KG1 (cell line): ENCODE measurements at places on chromosomes 2 and 18.

DNA sequence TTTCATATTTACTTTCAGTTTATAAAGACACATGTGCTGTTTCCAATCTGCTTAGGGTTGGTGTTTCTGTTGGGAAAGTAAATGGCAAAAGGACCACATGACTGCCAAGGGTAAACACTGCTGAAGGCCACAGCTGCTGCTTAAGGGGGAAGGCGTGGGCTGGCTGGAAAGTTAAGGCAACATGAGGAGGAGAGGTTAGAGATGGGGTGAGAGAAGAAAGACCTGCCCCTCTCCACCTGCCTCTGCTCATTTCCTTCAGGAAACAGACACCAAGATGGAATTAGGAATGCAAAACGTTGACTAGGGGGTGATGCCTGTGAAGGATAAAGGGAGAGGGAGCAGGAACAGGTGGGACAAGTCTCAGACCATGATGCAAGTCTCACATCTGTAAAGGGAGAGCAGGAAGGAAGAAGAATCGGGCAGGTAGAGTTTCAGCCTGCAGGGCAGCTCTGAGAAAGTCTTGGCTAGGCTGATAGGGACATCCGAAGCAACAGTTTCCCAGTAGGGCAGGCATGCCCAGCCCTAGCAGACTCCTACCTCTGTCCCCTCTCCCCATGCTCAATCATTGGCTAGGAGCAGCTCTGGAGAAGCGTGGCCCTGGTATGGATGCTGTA lies 86.0 kb downstream of the CDC42EP3 start:
- no peak for DNase-seq

DNA sequence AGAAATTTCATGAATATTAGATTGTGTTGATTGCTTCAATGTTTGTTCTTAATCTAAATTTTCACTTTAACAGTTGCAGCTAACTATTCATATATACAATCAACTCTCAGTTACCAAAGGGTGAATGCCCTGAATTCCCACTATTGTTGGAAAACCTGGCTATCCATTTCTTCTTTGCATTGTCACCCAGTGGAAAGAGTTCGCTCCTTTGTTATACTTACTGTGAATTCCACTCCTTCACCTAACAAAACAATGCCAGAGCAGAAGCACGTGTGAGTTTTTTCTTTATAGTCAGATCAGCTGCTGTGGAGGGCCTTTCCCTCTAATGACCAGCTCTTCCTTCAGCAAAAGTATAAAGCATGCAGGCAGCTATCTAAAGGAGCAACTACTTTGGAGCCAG lies 409.2 kb upstream of the NRP2 start:
- DNase-seq = no peak

DNA sequence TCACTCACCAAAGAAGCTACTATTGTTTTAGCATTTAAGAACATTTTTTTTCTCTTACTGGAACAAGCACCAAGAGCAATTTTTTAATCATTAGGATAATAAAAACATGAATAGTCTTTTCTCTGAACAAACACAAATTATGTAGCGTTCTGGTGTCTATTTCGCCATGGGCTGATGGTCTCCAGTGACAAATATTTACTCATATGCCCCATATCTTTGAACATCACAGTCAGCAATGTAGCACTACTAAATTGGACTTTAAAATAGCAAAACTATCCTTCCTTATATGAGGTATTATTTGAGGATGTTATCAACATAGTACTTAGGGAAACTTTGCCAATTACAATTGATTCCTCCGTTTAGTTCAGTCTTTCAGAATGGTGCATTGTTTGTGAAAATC lies 1326.0 kb upstream of the ZEB2 start:
- no peak for DNase-seq

GRCh38 chr2:238700506-238701340 lies 147.2 kb upstream of the TWIST2 start:
- no peak for DNase-seq

- no peak for DNase-seq
These were observed 1.6 kb downstream of the ZNF516 start for GRCh38 chr18:76493213-76494161.

DNA sequence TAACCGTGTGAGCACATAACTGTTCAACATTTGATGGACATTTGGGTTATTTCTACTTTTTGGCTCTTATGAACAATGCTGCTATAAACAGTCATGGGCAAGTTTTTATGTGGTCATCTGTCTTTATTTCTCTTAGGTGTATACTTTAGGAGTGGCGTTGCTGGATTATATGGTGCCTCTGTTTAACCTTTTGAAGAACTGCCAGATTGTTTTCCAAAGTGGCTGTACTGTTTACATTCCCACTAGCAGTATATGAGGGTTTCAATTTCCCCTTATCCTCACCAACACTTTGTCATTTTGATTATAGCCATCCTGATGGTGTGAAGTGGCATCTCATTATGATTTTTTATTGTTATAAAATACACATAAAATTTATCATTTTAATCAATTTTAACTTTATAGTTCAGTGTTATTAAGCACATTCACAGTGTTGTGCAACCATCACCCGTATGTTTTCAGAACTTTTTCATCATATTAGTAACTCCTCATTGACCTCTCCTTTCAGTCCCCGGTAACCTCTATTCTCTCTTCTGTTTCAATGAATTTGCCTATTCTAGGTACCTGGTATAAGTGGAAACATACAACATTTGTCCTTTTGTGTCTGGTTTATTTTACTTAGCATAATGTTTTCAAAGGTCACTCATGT lies 55.4 kb downstream of the EML4 start:
- DNase-seq = no peak

DNA sequence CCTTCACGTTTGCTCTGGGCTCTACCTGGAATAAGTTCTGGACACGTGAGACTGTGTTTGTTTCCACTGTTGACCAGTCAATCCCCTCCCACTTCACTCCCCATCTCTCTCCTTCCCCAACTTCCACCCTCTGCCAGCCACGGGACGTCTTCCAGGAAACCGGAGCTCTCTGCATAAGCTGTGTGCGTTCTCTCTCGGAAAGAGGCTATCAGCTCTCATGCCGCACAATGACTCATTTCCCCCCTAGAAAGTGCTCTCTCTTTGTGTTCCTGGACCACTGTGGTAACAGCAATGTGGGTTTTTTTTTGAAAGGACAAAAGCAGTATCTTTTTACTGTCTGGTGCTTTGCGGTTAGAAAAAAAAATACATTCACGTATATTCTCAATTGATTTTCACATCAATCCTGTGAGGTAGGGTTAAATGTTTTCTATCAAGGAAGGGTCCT lies 10.2 kb downstream of the PROKR1 start:
- peak; percentile 33 for DNase-seq

GRCh38 chr2:143843686-143844085 lies 676.2 kb downstream of the ZEB2 start:
- DNase-seq = no peak

- DNase-seq = no peak
These were observed 164.4 kb downstream of the AFF3 start for GRCh38 chr2:99977966-99978365.

DNA sequence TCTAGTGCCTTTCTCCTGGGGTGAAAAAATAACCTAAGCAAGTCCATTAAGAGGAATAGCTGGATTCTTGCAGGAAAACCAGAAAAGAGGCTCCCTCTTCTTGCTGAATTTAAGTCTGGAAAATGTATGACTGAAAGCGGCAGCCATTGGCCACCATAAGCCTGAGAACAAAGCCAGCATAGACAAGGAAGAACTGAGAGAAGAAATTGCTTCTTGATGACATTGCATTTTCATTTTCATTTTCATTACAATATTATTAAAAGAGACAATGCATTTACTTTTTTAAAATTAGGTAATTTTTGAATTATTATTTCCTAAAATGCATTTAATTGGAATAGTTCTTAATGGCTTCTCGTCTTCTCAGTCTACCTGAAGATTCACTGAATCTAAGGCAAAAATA lies 1157.5 kb upstream of the ZEB2 start:
- DNase-seq = no peak

DNA sequence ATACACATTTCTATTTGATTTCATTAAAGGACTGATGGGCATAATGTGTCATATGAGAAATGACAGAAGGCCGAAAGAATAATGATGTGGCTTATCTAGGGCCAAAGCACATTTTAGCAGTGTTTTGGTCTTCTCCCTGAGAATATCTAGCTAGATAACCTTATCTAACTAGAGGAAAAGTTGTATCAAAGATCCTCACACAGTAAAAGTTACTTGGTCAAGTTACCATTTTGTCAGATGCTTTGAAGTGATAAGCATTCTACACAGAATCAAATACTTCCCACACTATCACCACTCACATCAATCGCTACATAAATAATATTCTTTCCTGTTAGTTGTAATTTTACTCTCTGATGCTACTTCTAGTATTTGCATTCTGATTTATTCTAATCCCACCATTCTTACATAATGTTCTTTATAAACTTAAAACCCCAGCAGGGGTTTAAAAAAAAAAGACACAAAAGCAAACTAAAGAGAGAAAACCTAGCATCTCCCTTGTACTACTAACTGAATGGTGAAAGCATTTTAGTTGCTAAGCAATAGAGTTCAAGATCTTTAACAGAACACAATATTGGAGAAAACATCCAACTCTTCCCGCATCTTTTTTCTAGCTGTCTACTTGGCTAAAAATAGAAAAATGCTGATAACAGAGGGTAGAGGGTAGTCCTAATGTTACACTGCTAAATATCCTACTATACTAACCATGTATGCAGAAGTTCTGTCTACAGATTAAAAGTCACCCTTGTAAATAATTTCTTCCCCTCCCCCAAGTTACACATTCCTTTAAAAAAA lies 8.0 kb downstream of the XPO1 start:
- no peak for DNase-seq

DNA sequence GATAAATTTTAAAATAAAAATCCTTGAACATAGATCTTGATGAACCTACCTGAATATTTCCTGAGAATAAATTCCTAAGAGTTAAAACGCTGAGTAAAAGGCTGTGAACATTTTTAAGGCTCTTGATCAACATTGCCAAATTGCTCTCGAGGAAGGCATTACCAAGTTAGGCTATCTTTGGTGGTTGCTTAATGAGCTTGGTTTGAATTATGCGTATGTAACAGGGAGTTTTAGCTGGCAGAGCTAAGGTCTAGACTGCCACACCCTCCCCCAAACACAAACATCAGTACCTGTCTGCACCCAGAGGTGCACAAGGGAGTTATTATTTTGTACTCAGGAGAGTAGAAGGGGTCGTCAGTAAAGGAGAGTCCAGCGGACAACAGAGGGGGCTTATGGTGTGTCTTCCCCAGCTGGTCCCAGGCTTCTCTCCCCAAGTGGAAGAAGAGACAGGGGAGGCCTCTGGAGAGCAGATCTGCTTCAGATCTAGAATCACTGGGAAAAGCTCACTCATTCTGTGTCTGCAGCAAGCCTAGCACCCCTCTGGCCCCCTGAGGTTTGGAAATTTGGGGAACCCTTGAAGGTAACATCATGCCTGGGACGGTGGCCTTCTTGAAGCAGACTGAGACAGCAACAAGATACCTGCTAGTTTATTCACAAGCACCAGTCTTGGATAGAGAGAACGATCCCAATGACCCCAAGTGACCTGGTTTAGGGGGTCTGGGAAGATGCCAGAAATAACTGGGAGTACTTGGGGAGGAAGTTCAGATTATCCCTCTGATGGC lies 197.2 kb upstream of the ID2 start:
- DNase-seq = no peak

GRCh38 chr18:30359521-30359920 lies 683.0 kb downstream of the DSC3 start:
- DNase-seq = no peak

DNA sequence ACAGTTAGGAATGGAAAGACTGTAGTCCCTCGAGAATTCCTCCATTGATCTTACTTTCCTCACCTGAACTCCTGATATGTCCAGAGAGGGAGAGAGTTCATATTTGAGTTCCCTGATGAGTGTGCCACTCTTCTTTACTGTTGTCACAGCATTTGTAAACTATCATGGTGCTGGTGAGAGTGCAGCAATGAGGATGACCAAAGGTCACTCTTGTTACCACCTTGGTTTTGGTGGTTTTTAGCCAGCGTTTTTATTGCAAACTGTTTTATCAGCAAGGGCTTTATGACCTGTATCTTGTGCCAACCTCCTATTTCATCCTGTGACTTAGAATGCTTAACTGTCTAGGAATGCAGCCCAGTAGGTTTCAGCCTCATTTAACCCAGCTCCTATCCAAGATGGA lies 1062.5 kb downstream of the BCL11A start:
- no peak for DNase-seq

DNA sequence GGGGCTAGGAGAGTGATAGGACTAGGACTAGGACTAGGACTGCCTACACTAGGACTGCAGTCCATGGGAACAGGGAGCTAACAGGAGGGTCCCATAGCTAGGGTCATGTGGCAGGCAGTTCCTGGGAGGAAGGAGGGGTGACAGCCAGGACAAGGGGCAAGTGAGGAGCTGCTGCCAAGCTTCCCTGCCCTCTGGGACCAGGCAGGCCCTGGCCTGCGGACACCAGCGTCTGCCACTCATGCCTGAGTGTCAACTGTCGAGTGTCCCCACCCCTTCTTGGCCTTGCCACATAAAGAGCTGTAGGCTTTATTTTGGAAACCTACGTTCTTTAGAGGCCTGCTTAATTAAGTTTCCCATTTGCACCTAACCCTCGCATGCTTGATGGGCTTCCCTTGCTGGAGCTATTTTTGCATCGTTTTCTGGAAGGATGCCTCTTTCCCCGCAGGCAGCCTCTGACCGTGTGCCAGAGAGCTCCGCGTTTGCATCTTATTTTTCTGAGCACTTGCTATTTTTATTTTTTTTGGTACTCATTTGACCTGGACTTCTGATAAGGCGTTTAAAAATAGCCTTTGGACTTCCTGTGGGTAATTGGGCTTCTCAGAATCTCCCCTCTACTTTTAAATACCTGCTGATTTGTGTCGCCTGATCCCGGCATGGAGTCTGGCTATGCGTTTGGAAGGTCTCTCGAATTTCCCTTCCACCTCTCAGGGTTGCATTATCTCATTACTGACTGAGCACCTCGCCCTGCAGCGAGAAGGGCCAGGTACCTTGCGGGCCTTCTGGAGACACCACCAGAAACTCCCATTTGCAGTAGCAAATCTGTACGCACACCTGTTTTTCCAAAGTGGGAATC lies 66.4 kb downstream of the SH3RF3 start:
- no peak for DNase-seq

- DNase-seq = no peak
These were observed 147.7 kb upstream of the DTNA start for GRCh38 chr18:34562252-34562870.

- no peak for DNase-seq
These were observed 34.1 kb downstream of the MAPK4 start for GRCh38 chr18:50594012-50594411.

GRCh38 chr2:118014492-118014824 lies 588 bp upstream of the CCDC93 start:
- DNase-seq = no peak

DNA sequence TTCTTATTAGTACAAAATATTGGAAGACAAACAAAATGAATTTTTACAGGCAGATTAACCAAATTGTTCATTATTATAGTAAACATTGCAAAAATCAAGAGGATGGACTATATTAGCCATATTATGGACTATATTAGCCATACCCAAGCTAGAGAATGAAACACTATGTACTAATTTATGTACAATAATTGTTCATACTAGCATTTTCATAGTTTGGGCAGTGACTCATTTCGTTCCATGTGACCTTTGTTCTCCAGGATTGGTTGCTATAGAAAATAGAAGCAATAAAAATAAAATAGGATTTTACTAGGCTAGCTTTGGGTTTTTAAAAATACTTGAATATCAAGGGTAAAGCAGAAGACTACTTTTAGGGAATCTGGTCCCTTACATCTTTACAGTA lies 176.8 kb downstream of the ZEB2 start:
- no peak for DNase-seq

- DNase-seq = no peak
These were observed 11.3 kb upstream of the UBE2E3 start for GRCh38 chr2:180969124-180969523.

- no peak for DNase-seq
These were observed 111.1 kb downstream of the RIT2 start for GRCh38 chr18:43004421-43004820.

- no peak for DNase-seq
These were observed 128.3 kb upstream of the SLC1A4 start for GRCh38 chr2:64860936-64861335.
